ENCODE measurements at places on chromosomes 5 and 9.

- DNase-seq, result no peak
Measured at GRCh38 chr5:3103262-3103811, 351.9 kb upstream of the IRX2 start.

DNA sequence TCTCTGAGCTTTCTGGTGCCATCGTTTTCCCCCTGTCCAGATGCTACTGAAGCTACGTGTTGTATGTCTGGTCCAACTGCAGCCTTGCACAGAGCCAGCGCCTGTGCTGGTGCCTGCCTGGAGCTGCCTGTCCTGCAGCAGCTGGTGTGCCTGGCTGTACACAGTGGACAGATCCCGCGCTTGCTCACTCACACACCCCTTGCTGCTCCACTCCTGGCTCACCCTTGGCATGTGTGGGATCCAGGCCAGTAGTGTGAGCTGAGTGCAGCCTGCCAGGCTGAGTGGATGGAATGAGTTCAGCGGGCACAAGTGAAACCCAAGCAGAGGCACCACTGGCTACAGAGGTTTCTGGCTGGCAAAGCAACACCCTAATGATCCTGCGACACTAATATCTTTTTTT is 40.4 kb downstream of the FER start:
- DNase-seq, result peak; percentile 38

DNA sequence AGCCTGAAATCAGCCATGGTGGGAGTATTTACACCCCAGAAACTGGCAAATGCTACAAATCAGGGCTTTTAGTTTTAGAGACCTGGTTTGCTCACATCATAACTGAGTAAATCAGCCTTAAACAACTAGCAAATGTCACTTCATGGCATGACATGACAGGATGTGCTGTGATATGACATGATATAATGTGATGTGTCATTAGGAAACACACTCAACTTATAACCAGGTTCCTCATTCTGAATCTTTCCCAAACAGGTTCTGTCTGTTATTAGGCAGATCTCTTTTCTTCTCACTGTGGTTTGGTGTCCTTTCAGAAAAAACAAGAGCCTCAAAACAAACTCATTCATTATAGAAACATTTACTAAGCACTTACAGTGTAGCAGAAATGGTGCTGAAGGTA is 90.5 kb downstream of the ADAMTS12 start:
- DNase-seq, result no peak

DNA sequence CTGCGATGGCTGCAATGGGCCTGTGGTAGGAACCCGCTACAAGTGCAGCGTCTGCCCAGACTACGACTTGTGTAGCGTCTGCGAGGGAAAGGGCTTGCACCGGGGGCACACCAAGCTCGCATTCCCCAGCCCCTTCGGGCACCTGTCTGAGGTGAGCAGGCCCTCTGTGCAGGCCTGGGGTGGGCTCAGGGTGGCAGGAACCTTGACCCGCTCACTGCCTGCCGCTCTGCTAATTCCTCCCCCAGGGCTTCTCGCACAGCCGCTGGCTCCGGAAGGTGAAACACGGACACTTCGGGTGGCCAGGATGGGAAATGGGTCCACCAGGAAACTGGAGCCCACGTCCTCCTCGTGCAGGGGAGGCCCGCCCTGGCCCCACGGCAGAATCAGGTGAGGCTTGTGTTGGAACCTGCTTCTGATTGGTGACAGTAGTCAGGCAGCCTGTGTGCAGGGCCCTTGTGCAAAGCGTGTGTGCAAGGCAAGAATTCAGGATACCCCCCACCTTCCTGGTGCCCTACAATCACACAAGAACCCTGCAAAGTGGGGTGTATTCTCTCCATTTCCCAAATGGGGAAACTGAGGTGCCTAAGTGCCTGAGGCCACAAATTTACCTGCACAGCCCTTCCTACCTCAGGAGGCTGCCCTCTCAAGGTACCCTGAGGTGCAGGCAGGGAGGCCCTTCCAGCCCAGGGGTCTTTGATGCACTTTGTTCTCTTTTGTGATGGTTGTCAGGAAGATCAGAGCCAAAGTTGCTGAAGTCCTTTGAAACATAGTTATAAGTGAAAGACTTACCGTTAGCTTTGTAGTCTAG is 3.4 kb downstream of the SQSTM1 start:
- DNase-seq, result no peak

- DNase-seq, result no peak
Measured at GRCh38 chr5:113020461-113021273, 44.1 kb downstream of the DCP2 start.

DNA sequence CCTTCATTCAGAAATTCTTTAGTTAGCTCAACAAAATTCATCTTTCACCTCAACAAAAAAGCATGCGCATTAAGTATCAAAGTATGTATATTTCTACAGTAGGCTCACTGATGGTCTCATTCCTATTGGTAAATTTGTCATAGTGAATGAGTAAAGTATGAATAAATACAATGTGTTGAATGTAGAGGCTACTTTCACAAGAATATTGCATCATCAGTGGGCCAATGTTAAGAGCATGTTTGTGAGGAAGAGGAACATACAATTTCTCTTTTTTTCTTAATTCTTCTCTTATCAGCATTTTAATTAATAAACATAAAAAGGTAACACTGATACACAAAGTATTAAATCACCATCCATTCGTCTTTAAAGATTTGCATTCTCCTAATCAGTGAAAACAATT is 505.1 kb downstream of the CETN3 start:
- DNase-seq, result no peak
